ENCODE measurements at places on chromosomes 2 and 18. TPM values are rescaled to one million over a fixed set of nuclear protein-coding genes. Genes with fewer than 3 reads are reported as not detected.

DNA sequence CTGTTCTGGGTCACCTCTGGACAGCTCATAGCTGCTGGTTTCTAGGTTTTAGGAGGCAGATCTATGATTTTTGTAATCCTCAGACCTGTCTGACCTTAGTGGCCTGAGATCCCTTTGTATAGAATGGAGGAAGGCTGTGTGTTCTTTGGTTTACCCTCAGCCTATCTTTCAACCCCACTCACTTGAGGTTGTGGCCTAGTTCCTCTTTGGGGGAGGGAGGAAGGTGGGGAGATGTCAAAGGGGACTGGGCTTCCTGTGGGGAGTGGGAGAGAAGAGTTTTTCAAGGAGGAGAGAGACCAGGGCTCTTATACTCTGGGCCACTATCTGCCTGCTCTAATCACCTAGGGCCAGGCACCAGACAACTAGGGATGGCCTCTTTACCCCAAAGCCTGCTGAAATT is 28.5 kb downstream of the SEMA4F start:
- DNase-seq = no peak

GRCh38 chr2:173386021-173386737 is 31.5 kb downstream of the CDCA7 start:
- DNase-seq = no peak

GRCh38 chr18:9575558-9575957 is 38.8 kb downstream of the PPP4R1 start:
- DNase-seq = no peak

DNA sequence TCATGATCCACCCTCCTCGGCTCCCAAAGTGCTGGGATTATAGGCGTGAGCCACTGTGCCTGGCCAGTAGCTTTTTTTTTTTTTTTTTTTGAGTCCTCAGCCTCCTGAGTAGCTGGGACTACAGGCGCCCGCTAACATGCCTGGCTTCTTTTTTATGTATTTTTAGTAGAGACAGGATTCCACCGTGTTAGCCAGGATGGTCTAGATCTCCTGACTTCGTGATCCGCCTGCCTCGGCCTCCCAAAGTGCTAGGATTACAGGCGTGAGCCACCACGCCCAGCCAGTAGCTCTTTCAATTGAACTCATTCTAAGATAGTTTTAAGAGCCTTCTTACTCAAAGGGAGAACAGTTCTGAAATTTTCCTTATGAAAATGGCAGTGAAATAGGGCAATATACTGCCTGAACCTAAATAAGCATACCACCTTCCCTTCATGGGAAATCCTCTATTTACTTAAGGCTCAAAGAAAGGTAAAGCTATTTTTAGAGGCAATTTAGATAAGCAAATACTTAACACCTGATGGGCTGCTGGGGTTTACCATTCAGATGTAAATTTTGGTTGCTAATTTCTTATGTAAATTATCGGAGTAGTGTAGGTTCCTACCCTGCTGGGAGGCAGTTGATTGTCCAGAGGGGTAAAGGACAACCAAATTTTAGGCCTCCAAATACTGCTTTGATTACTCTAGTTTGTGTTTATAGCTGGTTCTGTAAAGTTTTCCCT is 144.7 kb downstream of the GREB1L start:
- no peak for DNase-seq

- DNase-seq = no peak
These were observed 7.3 kb upstream of the PROM2 start for GRCh38 chr2:95266781-95267430.

DNA sequence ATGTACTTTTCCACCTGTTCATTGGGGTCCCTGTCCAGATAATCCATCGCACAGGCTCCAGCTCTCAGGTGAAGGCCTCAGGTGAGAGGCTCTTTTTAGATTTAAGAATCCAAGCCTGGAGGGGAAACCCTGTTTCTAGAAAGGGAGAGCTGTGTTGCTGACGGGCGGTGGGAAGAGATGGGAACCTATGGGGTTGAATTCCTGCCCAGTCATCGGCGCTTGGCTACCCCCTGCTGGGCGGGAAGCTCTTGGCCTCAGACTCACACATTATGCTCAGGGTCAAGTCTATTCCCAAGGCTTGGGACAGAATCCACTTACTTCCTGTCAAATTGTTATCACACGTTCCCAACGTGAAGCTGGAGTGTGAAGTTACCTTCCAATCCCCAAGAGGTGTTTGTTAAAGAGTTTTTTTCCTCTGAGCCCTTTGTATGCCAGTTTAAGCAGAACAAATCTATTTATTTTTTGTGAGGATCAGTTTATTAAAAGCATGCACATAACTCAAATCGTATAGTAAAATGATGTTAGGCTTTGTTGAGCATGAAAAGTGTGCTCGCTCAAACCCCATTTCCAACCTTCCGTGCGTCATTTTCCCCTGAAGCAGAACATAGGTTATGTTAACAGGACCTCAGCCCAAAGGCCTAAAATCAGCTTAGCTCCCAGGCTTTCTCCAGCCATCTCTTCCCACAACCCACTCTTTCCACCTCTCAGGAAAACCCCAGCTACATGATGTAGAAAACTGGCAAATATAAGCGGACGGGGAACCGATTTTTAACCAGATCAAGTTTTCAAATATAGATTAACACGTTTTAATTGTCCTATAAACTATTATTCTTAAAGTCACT is 181.7 kb upstream of the ETAA1 start:
- DNase-seq = no peak

GRCh38 chr2:71113843-71114242 is 16.2 kb downstream of the MCEE start:
- no peak for DNase-seq

DNA sequence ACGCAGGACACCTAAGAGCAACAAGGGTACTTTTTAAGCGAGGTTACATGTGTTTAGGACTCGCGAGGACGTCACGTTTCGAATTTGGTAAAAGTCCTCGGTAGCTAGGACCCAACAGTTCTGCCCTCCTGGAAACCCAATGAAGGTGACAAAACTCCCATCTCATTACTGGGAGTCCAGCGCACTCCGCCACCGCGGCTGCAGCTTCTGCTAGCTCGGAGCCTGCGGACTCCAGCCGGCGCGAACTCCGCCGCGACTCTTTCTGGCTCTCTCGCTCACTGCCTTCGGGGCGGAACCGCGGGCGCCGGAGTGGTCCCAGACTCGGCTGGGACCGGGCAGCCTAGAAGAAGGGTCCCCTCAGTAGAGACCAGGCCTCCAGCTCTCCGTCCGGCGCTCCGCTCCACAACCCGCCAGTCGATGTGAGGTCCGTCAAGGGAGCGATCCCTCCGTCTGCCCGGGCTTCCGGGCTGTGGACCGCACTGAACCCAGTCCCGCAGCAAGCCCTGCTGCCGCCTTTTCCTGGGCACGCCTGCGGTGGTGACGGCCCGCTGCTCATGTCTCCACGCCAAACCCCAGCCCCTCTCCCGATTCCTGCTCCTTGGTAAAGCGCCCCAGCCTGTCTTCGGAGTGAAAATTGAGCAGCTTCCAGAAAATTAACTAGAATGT is 3.0 kb upstream of the OSR1 start:
- no peak for DNase-seq

- DNase-seq = no peak
These were observed 24.2 kb upstream of the TBR1 start for GRCh38 chr2:161391737-161392506.

DNA sequence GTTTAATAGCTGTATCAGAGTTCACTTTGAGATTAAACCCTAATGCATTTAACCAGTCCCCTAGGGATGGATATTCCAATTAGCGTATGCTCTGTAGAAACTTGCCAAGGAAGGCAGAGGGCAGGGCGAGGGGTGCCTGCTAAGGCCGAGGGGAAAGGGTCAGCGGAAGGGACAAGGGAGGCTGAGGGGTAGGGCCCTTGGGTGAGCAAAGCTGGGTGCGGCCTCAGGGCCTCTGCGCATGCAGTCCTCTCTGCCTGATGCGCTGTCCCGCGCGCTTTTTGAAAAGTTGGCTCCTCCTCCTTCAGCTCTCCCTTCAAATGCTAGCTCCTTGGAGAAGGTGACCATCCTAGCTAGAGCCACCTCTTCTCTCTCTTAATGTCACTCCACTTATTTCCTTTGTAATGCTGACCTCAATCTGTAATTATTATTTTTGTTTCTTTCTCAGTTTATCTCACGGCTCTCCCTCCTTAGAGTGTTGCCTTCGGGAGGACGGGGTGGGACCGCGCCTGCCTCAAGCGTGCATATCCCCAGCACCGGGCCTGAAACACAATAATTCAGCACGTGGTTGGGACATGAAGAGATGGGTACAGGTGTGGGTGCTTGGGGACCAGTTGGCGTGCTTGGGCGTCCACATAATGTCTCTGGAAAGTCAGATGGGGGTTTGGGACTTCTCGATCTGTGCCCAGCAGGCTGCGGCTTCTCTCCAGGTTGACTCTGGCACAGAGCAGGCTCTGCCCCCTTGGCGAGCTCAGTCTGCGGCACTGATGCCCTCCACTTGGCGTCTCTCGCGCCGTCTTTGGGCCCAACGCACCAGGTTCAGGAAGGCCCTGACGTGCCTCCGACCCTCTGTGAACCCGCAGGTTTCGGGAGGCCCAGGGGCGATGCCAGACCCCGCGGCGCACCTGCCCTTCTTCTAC is 10.0 kb downstream of the ZAP70 start:
- no peak for DNase-seq

DNA sequence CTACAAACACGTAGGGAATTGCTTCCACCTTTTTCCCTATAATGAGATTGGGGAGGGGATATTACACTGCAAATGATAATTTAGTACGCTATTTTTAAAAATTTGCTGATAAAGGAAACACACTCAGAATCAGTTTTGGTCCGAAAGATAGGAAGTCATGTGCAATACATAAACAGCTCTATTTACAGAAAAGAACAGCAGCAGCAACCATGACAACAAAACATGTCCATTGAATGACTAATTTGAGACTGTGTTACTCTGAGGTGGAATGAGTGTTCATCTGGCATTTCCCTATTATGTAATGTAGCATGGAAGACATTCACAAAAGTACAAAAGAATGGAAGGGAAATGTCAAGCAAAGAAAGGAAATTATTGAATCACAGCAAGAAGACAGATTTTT is 337.2 kb downstream of the NBAS start:
- DNase-seq = no peak

Gene CNDP2
- 153 TPM for total RNA-seq

Gene GREB1
- total RNA-seq = 1.1 TPM

Gene ACVR2A
- 20.7 TPM for total RNA-seq

Gene ANKRD30BL
- not detected for total RNA-seq

Gene METTL4
- total RNA-seq = 25.8 TPM
